ENCODE measurements at places on chromosomes 12 and 14.

DNA sequence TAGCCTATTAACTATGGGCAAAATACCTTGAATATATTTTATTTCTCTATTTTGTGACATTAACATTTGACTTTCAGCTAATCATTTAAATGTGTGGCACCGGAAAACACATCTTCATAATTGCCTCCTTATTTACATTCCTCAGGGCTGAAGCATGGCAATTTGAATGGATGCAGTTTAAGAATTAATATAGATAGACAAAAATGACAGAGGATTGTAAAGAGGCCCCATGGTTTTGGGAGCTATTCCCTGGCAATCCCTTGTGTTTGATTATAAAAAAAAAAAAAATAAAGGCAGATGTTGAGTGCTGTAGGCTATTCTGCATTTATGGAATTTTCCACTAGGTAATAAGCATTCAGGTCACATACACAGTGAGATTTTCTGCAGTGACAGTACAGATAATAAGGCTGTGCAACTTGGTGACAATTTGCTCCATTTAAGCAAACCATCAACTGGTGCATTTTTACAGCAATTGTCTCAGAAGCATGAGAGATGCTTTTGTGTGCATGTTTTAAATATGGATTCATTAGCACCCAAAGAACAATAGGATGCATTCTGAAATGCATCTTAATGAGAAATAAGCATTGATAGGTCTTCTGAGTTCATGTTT lies 123.2 kb upstream of the SLC38A4 start:
- DNase-seq: no peak

DNA sequence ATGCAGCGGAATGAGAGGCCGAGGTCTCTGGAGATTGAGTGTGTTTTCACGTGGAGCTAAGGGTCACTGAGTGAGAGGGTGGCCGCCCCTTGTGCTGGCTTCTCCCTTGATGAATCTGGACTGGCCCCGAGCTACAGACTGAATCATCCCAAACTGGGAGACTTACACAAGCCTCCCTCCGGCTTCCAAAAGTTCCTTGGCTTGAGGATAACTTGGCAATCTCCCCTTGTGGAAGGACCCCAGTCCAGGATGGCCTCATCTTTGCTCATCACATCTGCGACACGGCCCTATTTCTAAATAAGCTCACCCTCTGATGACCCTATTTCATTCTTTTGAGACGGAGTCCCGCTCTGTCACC lies 41.5 kb upstream of the FBRSL1 start:
- DNase-seq: no peak

- DNase-seq: no peak
Observed at GRCh38 chr14:104966981-104967385, 11.2 kb downstream of the AHNAK2 start.

GRCh38 chr12:102690253-102690652 lies 209.9 kb upstream of the IGF1 start:
- no peak for DNase-seq

- DNase-seq: no peak
Observed at GRCh38 chr12:5798242-5799015, 146.6 kb downstream of the ANO2 start.

DNA sequence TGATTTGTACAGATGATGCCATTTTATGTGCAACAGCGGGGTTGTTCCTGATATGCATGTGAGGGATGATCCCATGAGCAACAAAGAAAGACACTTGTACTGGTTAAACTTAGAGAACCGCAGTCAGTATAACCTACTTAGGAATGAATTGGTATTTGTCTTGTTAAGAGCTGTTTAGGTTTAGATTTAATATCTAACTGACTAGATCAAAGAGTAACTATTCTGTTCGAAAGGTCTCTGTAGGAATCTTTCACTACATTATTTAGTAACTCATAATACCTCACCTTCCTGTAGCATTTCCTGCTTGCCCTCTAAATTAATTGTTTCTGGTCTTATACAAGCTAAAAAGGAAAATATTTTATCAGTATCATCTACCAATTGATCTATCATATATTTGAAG lies 350.4 kb downstream of the TRHDE start:
- no peak for DNase-seq

- DNase-seq: no peak
Observed at GRCh38 chr14:24875991-24876878, 173.7 kb downstream of the STXBP6 start.

DNA sequence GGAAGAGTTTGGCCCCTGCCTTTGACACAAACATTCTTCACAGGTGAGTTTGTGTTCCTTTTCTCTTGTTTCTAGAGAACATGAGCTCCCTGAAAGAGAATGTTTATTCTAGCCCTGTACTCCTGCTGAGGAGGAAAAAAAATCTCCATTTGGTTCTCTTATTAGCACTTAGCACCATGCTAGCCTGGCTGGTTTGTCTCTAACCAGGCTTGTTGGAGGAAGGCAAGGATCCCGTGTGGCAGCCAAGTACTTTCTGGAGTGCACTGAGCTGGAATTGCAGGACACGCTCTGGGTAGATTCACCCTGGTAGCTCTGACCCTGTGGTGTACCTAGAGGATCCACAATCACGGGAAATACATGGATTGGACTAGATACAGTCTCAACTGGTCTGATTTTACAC lies 41.9 kb downstream of the KCNA1 start:
- no peak for DNase-seq

- no peak for DNase-seq
Observed at GRCh38 chr12:53410951-53411350, 12.7 kb upstream of the AMHR2 start.

- no peak for DNase-seq
Observed at GRCh38 chr12:54229624-54230212, 40.9 kb upstream of the SMUG1 start.

- DNase-seq: no peak
Observed at GRCh38 chr12:100359248-100359647, 2.4 kb downstream of the SLC17A8 start.

- DNase-seq: no peak
Observed at GRCh38 chr14:56731187-56731586, 79.1 kb downstream of the OTX2 start.

- DNase-seq: peak; percentile 53
Observed at GRCh38 chr12:111598637-111599452, at the start of gene ATXN2. ATXN2 (minus strand) TSS chr12:111599315; CDS start chr12:111599034, 281 bp downstream.

Data from activated T-helper 1 cell treated with anti-CD3 and anti-CD28 coated beads, Interleukin-2, amount 50 U/mL, for 16 hours (primary cell).